ENCODE measurements at places on chromosomes 6 and 20.

DNA sequence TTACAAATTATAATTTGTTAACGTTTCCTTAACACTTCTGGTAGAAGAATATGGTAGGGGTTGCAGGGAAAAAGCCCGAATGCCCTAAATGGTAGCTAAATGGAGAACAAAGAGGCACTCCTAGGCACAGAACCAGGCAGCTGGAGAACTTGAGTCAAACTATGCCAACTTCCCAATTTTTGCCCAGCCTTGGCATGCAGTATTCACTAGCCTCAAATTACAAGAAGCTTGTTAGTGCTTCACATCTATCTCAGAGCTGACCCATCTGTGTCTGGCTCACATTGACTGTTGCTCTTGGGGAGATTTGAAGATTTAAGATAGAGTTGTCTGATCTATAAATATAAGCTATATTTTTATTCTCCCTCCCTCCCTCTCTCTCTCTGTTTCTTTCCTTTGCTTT lies 19.4 kb upstream of the LRFN2 start:
- DNase-seq, result no peak

GRCh38 chr6:137601471-137601870 lies 107.3 kb upstream of the OLIG3 start:
- DNase-seq, result no peak

- no peak for DNase-seq
Observed at GRCh38 chr6:161429921-161430490, 156.1 kb upstream of the AGPAT4 start.

DNA sequence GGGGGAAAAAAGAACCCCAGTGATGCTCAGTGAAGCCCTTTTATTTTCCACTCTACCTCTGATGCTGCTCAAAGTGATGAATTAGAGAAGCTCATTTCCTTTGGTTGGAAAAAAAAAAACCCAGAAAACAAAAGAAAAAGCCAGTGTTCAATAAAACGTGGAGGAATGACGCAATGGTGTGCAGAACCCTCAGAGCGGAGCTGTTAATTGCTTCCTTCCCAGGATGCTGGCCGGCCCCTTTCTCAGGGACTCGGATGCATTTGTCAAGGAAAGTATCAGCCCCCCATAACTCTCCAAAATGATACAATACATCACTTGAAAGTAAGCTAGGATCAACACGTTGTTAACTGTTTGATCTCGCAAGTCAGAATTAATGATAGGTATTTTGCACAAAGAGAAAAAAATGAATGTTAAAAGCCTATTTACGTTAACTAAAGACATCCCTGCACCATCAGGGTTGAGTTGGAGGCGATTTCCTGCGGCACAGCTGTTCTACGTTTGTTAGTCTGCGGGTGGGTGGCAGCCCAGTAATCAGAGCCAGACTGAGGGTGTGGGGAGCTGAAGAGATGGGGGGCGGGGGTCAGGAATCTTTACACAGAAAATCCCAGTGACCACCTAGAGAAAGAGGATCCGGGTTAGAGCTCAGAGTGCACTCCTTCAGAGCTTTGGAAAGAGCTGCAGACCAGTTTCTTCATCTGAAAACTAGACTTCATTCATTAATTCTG lies 132.4 kb downstream of the BMP7 start:
- no peak for DNase-seq

GRCh38 chr6:99588618-99589289 lies 17.9 kb upstream of the PRDM13 start:
- peak; percentile 76 for DNase-seq

DNA sequence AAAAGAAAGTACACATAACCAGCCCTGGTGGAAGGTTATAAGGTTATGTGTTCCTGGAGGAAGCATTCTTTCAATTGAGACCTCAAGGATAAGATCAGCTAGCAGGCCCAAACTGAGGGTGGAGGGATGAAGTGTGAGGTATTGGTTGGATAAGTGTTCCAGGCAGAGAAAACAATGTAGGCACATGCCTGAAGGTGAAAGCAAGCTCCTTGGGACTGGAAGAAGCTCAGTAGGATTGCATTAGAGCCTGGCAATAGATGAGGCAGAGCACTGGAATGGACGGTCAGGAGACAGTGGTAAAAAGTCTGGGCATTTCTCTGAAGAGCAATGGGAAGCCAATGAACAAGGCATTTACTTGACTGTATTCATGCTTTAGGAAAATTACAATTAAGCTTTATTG lies 89.9 kb upstream of the SHLD1 start:
- no peak for DNase-seq

- DNase-seq, result no peak
Observed at GRCh38 chr20:15248618-15249395, 911.4 kb upstream of the FLRT3 start.

DNA sequence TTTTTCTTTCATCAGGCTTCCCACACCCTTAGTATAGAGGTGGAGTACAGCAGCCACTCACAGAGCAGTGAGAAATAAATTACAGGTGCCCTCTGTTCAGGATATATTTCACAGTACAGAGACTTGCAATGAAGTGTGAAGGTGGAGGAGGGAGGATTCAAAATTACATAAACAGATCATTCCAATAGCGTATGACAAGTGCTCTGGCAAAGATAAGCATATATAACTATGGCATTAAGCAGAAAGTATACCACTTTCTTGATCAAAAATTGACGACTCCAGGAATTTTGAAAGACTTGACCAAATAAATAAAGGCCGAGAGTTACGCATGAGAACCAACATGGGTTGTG lies 108.7 kb downstream of the GPX5 start:
- no peak for DNase-seq

DNA sequence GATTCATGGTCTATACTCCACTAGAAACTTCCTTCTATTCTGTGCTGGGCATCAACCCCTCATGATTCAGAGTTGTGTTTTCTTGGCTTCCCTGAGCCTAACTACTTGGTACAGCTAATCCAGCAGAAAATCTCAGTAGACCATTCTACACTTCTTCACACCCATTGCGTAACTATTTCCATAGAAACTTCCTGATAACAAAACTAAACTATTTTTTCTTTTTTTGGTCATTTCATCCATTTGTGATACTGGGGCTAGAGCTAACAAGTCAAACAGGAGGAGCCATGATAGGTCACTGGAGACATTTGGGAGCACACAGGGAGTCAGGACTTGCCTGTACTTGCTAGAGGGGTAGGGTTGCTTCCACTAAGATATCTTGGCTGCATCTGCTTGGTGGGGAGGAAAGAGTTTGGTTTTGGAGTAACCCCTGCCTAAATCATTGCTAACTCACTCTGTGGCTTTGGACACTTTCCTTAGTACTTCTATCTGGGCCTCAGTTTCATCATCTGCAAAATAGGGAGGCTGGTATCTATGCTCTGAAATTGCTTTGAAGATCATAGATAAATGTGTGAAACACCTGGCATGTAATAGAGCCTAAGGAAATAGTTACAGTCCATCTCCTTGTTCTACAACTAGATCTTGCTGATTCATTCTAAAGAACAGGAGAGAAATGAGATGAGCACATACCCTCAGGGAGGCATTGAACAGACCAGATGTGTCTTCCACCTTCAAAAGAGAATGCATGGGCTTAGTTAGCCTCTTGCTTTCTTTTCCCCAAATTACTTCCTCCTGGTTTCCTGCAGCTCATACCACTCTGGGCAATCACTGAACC lies 127.9 kb upstream of the ADGRF1 start:
- DNase-seq, result no peak

DNA sequence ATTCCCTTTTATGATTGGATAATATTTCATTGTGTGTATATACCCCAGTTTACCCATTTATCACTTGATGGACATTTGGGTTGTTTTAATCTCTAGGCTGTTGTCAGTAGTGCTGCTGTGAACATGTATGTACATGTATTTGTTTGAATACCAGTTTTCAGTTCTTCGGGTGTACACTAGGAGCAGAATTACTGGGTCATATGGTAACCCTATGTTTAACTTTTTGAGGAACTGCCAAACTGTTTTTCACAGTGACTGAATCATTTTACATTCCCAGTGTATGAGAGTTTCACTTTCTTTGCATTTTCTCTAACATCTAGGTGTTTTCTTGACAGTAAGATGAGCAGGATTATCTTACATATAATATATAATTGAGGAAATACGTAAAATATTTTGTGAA lies 44.7 kb upstream of the ADIG start:
- DNase-seq, result no peak

- DNase-seq, result no peak
Observed at GRCh38 chr6:118952683-118953082, 17.7 kb upstream of the MCM9 start.

GRCh38 chr6:42045538-42046460 lies 4.5 kb upstream of the TAF8 start:
- DNase-seq, result peak; percentile 93

GRCh38 chr6:3318821-3319540 lies 60.2 kb downstream of the PSMG4 start:
- no peak for DNase-seq

GRCh38 chr20:227439-228105 lies 514 bp downstream of the DEFB129 start:
- no peak for DNase-seq

DNA sequence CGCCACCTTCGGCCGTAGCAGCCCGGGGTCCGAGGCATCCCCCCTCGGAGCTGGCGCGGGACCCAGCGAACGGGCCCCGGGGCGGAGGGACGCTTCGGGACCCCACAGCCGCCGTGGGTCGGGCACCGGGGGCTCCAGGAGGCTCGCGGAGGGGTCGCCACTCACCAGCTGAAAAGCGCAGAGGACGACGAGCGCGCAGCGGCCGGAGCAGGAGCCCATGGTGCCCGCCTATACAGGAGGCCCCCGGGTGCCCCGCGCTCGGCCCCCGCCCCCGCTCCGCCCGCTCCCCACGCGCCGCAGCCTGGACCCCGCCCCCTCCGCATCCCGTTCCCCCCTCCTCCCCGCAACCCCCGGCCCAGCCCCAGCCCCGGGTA lies at the start of gene NKAIN4:
Gene NKAIN4, minus strand, starts transcription at position 232 of the 374 bp plus-strand sequence. Its CDS starts 13 bp downstream, at position 219.
- no peak for DNase-seq

All from CD8-positive, alpha-beta T cell (primary cell).